Posterior cingulate gyrus (tissue), 11 donors: ENCODE measurements at places on chromosomes 1 and 21.

GRCh38 chr1:92832537-92833114 is 786 bp downstream of the RPL5 start:
- DNase-seq, result no peak

GRCh38 chr1:234835239-234835638 is 225.3 kb upstream of the IRF2BP2 start:
- DNase-seq, result no peak

DNA sequence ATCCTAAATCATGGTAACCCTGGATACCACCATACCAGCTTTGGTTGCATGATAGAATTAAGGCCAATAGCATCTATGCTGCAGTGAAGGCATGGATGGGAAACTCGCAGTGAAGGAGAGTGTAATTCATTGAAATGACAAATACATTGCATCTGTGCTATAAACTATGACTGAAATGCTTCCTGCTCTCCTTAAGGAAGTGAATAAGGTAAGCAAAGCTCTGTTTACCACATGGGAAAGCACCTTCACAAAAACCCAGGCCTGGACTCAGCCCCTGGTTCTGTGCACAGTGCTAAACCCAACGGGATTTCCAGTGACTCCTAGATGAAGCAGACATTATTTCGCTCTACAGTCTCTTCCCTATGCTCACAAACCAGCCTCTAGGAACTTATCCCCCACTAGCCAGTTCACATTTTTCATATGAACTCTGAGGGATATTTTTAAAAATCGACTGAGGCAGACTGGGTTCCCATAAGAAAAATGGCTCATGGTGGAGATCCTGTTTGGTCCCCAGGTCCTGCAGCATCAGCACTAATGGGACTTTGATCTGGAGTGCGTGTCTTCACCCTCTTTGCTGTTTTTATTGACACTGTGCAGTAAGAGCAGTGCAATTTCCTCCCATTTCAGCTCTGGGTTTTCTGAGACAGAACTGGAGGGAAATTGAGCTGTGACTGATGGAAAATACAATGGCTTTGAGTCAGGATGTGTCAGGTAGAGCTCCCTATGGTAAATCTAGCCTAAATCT is 362.7 kb downstream of the SIPA1L2 start:
- no peak for DNase-seq

DNA sequence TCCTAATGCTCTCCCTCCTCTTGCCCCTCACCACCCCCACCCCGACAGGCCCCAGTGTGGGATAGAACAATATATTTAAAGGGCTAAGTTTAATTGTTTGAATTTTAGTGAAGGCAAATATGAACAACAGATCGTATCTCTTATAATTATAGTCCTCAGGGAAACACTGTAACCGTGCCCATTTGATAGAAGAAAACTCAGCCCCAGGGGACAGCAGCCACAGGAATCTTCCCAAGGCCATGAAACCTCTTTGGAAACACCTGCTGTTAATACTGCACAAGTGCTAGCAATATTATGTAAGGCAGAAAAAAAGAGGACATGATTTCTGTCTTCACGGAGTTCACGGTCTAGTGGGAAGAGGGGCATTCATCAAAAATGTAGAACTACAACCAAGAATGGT is 142.2 kb downstream of the URB2 start:
- DNase-seq, result no peak

DNA sequence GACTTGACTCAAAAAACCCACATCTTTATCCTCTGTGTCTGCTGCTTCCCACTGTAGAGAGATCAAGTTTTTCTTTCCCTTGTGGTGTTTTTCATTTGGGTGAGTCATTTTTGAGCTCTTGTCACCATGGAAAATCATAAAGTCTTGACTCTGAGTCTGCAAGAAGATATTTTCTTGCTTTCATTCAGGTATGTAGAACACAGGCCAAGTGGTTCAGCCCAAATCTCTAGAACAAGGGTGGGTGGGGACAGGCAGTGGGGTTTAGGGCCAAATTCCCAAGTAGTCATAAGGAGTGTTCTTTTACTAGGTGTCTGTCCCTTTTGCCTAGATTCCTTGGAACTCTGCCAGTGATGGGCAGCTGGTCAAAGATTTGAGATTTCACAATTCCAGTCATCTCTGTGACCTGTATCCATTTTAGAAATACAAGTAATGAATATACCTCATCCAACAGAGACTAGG is 21.5 kb upstream of the ARHGAP29 start:
- DNase-seq, result no peak

GRCh38 chr1:96840396-96840795 is 118.8 kb downstream of the PTBP2 start:
- DNase-seq, result no peak

GRCh38 chr1:51044834-51045233 is 57.2 kb upstream of the C1orf185 start:
- DNase-seq, result no peak

GRCh38 chr1:243890576-243890975 is 40.5 kb upstream of the AKT3 start:
- no peak for DNase-seq

DNA sequence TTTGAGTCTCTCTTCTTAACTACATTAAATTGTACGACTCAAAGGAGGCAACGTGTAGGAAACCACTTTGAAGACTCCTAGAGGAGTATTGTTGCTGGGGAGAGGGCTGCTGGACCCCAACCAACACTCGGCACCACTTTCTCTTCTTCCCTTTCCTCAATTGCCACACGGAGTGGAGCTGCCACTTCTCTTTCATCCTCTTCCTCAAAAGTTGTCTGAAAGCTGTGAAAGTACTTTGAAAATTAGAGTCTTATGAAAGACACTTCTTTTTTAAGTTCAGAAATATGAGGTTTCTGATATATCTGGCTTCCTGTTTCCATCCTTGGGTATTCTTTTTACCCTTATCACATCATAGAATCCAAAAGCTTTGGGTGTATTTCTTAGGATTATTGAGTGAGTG is 59.5 kb downstream of the MRPS6 start:
- no peak for DNase-seq

DNA sequence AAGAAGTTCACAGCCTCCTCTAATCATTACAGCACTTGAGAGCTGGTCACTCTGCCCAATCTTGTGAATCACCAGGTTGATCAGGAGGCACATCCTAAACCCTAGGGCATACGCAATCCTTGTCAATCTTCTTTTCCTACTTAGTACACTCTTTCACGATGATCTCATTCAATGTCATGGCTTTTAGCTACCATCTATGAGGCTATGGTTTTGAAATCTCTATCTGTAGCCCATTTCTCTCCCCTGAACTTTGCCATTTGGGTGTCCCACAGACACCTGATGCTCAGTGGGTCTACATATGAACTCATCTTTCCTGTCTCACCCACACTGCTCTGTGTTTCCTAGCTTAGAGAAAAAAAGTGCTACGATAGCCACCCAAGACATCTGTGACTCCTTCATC is 1.9 kb upstream of the MED18 start:
- no peak for DNase-seq

- no peak for DNase-seq
These were observed 130.4 kb downstream of the DYRK1A start for GRCh38 chr21:37496972-37497371.
